ENCODE measurements at places on chromosomes 1 and 21.

GRCh38 chr1:78688697-78689096 lies 39.1 kb downstream of the IFI44 start:
- DNase-seq: no peak

- DNase-seq: peak; percentile 68
These were observed 25.7 kb upstream of the ABCG1 start for GRCh38 chr21:42193131-42193671.

- DNase-seq: no peak
These were observed 847.3 kb upstream of the ADAMTS5 start for GRCh38 chr21:27814226-27814625.

DNA sequence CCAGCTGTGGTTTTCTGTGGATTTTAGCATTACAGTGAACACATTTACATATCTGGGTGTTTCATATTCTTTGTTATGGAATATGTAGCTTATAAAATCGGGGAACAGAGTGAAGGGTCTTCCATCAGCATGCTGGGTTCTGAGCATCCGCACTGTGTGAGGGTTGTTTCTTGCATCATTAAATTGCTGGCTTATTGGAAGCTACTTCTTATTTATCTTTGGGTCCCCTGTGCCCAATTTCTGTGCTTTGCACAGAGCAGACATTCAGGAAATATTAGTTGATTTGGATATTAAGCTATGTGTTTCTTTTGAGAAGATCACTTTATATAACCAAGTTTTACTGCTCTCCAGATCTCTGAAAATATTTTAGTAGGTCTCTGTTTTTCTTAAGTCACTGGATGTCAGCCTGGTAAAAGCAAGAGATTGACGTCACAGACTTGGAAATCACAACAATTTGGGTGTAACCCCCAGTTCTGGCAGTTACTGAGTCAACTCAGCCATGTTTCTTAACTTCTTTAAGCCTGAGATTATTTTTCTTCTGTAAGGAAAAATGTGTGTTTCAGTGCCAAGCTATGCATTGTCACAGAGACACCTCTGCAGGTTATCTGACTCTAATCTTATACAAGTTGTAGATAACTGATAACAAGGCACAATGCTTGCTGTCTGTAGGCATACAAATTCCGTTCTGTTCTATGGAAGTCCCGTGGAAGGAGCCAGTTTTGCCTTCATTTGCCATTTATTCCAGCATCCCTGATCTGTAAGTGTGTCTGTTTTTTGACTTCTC lies 258.3 kb upstream of the KAZN start:
- no peak for DNase-seq

DNA sequence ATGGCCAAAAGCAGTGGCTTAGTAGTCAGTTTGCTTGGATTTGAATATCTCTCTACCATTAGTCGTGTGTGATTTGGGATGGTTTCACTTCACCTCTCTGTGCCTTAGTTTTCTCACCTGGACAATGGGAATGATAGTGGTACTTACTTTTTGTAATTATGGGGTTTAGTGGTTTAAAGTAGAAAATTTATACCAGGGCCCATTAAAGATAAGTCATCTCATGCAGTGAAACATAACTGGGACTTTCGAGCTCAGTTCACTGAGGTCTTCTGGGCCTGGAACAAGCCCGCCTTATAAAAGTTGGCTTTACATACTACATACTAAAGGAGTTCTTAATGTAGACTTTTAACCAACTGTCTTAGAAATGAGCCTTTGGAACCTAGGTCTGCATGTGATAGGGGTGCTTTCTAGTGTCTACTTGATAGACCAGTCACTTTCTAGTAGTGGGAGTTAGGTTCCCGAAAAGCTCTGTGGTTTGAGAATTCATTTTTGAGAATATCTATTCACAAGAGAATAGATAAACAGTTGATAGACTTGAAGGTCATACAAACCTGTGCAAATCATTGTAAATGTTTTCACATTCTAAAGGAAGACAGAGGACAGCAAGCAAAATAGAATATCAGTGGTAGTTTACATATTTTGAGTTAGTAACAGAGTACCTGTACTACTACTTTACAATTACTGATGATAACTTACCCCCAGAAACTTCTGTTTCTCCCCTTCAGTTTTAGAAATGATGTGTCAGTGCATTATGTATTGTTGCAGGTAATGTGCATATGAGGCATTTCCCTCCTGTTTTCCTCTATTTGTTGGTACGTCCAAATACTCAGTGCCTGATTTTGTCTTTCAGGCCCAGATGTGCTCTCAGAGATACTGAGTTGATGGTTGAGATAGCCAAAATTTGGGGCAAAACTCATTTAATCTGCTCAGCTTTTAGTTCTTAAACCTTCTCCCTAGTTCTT lies 48.0 kb downstream of the DYRK1A start:
- DNase-seq: no peak

DNA sequence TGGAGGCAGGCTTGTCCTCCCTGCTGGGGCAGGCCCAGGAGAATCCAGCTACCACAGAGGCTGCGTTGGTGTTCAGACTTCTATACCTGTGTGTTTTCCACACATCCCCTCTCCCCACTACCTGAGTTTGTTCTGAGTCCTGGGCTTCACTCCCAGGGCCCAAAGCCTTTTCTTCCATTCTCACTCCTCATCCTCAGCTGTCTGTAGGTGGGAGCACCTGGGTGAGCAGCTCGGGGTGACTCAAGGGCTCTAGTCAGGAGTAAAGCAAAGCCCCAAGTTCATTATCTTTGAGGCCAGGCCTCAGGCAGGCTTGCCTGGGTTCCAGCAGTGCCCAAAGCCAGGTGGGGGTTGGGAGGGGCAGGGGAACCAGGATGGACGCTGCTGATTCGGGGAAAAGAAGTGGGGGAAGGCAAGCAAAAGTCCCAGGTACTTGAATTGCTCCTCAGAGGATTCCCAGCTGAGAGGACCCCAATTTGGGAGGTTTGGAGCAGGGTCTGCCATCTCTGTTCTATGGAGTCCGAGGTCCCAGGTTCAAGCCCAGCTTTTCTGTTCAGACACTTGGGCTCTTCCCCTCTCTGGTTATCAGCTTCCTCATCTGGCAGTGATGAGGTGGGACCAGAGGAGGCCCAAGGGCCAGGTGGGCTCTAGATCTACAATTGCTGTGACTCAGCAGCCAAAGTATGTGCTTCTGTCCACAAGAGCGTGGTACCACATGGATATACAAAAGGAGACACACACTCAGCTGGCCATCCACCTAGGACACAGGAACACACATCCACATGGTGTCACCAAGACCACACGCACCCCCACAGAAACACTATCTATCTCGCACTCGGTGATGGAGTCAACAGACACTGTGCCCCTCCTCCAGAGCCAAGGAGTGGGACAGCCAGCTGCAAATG lies 5.8 kb upstream of the PTPN7 start:
- no peak for DNase-seq

GRCh38 chr1:231036416-231036815 lies 3.6 kb downstream of the FAM89A start:
- DNase-seq: peak; percentile 49

DNA sequence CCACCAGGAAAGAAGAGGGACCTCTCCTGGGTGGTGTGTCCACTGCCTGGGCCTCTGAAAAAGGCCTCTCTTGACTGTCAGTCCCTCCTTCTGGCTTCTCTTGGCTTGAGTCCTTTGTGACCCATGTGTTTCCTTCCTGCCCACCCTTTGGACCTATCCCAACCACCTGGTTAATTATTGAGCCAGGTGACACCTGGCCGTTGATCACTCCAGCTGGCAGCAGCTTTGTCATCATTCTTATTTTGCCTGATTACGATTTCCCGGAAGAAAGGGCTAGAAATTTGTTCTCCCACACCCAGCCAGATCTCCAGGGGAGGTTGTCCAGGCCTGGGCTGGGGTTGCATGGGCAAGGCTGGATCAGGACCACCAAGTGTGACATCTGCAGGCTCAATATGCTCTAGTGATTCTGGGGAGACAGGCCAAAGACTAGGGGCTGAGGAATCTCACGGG lies 24.8 kb downstream of the CSF1 start:
- no peak for DNase-seq

GRCh38 chr1:110736900-110737605 lies 62.3 kb upstream of the KCNA3 start:
- no peak for DNase-seq

DNA sequence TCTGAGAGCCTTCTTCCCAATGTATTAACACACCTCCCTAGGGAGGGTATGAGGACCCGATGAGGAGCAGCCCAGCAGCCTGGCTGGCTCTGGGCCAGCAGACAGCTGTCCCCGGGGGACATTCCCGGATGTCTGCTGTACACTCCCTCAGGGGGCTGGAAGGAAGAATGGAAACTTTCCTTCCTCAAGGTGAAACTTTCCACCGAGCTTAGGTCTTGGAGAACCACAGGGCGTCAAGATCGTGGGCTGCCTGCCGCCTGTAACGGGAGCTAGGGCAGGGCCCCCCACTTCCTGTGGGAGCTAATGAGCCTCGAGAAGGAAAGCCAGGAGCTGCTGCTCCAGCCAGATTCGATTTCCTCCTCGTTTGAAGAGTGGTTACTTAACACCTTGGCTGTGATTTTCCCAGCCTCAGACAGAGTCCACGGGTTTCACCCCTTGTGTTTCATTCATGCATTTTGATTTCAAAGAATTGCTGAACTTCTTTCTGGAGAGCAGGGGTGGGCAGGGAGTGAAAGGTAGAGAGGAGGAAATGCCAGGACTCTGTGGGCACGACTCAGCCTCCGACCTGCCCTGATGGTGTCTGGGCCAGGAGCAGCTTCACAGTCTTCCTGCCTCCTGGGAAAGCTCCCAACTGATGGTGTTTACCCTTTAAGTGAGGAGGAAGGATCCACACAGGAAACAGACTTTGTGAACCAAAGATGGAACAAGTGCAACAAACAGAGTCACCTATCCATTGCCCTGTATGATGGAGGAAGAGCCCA lies 29.7 kb downstream of the UBE2T start:
- no peak for DNase-seq

GRCh38 chr1:156148216-156148615 lies 5.2 kb upstream of the SEMA4A start:
- DNase-seq: no peak

DNA sequence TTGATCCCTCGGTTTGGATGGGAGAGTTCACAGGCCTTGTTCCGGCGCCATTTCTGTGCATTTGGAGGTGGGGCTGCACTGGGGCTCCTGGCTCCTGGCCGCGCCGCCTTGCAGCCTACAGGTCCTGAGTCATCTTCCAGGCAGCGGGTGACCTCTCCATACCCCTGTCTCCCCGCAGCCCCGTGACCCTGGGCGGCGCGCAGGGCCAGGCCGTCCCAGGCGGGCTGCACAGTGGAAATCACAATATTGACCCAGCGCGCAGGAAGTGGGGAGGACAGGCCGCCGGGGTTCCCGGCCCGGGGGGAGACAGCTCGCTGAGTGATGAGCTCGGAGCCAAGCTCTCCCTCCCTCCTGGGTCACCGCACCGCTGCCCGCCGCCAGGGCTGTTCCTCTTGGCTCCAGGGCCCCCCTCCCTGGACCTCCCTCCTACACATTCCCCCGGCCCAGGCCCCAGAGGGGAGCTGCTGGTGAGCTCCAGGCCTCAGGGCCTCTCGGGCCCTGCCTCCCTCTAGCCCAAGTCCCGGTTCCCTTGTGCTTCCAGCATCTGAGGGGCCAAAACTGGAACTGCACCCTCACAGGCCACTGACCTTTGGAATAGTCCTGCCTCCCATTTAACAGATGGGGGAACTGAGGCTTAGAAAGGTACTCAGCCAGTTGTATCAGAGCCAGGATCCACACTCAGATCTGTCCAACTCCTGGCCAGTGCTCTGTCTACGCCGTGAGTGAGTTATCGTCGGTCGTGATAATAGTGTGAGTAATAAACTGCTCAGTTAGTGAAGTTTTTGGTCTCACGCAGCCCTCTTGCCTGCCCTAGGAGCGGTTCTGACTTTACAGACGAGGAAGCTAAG lies 142.9 kb upstream of the WNT4 start:
- DNase-seq: no peak

DNA sequence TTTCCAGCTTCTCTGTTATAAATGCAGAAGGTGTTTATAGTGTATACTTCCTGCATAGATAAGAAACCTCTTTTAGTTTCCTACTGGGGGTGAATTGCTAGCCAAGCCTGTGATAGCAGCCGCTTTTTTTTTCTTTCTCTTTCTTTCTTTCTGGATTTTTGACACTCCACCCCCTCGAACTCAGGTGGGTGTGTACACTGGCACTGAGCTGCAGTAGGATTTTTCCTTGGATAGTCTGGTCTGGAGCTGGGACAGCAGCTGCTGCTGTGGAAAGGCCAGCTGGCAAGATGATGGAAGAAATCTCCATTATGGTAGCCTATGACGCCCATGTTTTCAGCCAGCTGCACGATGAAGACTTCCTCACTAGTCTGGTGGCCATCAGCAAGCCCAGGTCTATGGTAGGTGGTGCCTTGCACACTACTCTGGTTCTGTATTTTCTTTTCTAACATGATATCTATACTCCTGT lies 122.5 kb upstream of the CACYBP start:
- no peak for DNase-seq

GRCh38 chr1:61450454-61450853 lies 274.5 kb downstream of the TM2D1 start:
- DNase-seq: no peak

GRCh38 chr1:157700305-157700704 lies 264 bp downstream of the FCRL3 start:
- DNase-seq: no peak

GRCh38 chr1:4837752-4838151 lies 183.3 kb downstream of the AJAP1 start:
- no peak for DNase-seq

- DNase-seq: no peak
These were observed 63.3 kb downstream of the DHRS3 start for GRCh38 chr1:12554521-12555305.

- no peak for DNase-seq
These were observed 125.9 kb downstream of the ATP5PO start for GRCh38 chr21:33789697-33790096.

- DNase-seq: no peak
These were observed 392.4 kb downstream of the RPS6KC1 start for GRCh38 chr1:213443415-213443814.

DNA sequence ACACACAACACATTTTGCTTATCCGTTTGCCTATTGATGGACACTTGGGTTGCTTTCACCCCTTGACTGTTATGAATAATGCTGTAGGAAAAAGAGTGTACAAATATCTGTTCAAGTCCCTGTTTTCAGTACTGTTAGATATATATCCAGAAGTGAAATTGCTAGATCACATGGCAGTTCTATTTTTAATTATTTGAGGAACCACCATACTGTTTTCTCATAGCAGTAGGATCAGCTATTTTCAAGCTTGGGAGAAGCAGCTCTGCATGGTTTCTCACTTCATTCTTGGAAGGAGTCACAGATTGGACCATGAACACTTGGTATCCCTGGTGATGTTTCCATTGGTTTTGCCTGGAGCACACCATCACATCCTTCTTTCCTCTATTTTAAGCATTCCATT lies 114.4 kb upstream of the ZP4 start:
- DNase-seq: no peak

DNA sequence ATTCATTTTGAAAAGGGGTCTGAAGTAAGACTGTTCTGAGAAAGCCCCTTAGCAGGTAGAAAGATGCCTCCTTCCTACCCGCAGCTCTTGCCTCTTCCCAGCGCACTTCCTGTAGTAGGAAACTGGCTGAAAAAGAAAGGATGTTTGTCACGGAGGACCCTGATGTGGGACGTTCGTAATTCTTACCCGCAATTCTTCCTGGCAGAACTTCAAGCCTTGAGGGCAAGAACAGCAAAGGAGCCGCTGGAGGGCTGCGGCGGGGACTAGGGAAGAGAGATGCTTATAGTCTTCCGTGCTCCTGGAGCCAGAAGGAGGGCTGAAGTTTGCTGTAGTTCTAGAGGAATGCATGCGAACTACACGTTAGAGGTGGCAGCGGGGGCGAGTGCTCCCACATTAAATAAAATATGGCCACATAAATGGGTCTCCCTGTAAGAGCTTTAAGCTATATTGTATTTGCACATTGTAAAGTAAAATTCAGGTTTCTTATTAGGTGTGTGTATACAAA lies 6.3 kb downstream of the C1orf53 start:
- DNase-seq: no peak

GRCh38 chr1:57916041-57916440 lies 492.2 kb upstream of the DAB1 start:
- DNase-seq: no peak

All from NK-92 treated with Interleukin-12 subunit alpha and Interleukin-12 subunit beta, amount 100 ng/mL, for 24 hours (cell line).